ENCODE measurements at places on chromosomes 13 and 19. TPM values are rescaled to one million over a fixed set of nuclear protein-coding genes. Genes with fewer than 3 reads are reported as not detected.

The SPACA4 gene
- polyA plus RNA-seq, result not detected

The SIGLEC5 gene
- polyA plus RNA-seq, result not detected

The ZNF69 gene
- polyA plus RNA-seq, result 27.5 TPM

The ATP11A gene
- polyA plus RNA-seq, result 43.9 TPM

The ZSCAN1 gene
- 7.3 TPM for polyA plus RNA-seq

All from renal cortex interstitium (tissue), 15 donors.